ENCODE measurements at places on chromosomes 5 and 9.

DNA sequence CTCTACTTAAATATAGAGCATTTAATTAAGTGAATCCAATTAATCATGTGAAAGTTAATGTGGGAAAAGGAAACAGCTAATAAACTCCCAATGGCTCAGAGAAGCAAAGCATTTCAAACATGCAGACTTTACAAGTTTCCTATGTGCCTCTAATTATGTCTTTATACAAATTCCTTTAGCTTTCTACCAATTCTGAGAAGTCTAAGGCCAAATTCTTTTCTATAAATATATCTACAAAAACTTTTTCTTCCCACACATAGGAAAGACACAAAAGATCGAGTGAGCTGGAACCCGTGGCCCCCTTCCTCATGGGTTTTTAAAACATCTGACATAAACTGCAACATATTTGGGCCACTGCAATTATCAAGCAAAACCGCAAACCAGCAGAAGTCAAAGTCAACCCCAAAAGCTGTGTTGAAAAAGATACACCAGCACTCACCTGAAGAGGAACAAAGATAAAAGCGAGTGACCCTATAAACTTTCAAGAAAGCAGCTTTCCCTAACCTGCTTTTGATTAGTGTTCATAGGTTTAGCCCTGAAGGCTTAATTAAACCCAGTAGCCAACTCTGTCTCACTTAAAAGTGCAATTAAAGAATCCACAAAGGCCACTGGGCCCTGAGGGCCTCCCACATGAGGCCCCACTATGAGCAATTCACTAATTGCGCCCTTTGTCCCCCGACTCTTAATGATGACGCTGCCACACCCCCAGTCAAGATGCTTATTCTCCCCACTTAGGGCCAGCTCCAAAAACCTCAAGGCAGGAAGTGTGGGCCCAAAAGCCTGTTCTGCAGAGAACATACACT is 12.1 kb downstream of the SEMA5A start:
- no peak for DNase-seq

GRCh38 chr9:114893221-114894010 is 37.0 kb downstream of the TNFSF8 start:
- no peak for DNase-seq

DNA sequence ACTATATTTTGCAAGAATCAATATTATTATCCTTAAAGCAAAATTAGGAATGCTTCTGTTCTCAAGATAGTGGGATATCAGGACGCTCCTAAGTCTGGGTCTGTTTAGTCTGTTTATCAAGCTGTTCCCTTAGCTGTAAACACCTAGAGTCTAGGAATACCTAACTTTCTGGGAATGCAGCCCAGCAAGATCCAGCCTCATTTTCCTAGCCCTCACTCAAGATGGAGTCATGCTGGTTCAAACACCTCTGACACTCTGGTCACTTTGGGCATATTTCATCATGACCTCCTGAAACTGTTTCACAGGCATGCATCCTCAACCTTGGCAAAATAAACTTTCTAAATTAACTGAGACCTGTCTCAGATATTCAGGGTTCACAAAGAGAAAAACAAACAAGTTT is 14.4 kb upstream of the MRPS30 start:
- DNase-seq: no peak

DNA sequence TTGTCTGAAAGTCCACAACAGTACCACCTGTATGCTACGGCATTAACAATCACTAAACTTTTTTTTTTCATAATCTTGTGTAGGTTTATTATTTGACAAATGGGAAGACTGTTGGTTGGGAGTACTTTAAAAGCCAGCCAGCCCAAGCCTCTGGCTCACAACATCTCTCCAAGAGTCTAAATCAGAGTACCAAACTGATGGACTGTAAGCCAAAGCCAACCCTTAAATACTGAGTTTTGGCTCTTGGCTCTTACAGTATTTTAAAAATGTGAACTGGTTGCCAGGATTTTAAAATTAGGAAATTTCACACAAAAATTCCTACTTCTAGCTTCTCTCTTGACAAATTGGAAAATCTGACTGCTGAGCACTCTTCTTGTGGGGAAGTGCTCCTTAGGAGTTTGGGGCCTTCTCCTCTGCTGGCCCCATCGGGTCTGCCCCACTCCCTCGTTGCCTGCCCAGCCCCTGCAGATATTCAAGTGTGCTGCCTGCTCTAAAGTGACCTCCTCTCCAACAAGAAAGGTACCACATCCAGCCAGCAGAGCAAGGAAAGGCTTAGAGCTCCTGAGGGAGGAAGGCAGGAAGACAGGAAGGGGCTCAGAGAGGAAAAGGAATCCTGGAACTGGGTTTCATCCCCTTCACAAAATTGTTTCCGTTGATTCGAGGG is 21.8 kb upstream of the TMOD1 start:
- DNase-seq: no peak

GRCh38 chr9:14687042-14687719 is 6.1 kb downstream of the ZDHHC21 start:
- DNase-seq: no peak

DNA sequence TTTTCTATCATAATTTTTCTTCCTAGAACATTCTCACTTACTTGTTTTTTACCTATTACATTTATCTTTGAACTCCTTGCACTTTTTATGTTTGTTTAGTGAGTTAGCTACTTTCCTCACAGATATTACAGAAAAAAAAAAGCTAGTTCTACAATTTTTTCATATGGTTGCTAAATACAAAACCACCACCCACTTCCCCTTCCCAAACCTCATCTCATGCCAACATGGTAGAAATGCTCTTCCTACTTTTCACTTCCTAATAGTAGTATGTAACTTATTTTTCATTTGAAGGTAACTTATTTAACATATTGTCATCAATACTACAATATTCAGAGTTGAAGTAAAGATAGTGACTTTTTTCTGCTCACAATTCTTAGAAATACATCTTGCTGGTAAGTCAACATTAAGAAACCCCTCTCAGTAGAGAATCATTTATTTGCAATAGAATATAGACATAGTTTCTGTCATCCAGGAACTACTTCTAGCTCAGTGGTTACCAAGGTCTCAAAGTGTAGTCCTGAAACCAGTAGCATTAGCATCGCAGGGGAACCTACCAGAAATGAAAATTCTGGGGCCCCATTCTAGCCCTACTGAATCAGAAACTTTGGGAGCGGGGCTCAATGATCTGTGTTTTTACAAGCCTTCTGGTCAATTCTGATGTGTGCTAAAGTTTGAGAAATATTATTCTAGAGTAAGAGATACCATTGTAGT is 1124.6 kb downstream of the DTWD2 start:
- DNase-seq: no peak

GRCh38 chr9:20981486-20981885 is 50.0 kb downstream of the HACD4 start:
- DNase-seq: no peak

Measured in activated T-cell treated with anti-CD3 and anti-CD28 coated beads for 24 hours (primary cell).